Activated T-cell treated with anti-CD3 and anti-CD28 coated beads, Interleukin-2, amount 50 U/mL, for 24 hours (primary cell): ENCODE measurements at places on chromosomes 13 and 19.

DNA sequence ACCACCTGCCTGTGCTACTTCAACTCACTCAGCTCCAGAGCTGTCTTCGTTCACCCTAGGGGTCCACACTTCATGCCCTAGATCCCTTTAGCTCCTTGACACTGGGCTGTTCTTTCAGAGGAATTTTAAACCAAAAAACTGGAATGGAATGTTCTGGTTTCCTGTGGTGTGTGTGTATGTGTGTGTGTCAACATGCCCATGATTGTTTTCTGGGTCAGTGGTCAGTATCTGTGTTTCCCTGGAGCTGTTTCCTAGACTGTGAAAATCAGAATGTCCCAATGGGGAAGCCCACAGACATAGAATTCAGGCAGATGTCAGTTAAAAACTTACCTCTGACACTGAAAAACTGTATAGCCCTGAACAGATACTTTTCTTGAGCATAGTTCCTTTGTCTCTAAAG lies 1.3 kb downstream of the PMIS2 start:
- DNase-seq: no peak

- no peak for DNase-seq
These were observed 30.8 kb downstream of the KLF2 start for GRCh38 chr19:16355293-16356043.

GRCh38 chr19:6472713-6473112 lies 8.6 kb downstream of the CRB3 start:
- no peak for DNase-seq

DNA sequence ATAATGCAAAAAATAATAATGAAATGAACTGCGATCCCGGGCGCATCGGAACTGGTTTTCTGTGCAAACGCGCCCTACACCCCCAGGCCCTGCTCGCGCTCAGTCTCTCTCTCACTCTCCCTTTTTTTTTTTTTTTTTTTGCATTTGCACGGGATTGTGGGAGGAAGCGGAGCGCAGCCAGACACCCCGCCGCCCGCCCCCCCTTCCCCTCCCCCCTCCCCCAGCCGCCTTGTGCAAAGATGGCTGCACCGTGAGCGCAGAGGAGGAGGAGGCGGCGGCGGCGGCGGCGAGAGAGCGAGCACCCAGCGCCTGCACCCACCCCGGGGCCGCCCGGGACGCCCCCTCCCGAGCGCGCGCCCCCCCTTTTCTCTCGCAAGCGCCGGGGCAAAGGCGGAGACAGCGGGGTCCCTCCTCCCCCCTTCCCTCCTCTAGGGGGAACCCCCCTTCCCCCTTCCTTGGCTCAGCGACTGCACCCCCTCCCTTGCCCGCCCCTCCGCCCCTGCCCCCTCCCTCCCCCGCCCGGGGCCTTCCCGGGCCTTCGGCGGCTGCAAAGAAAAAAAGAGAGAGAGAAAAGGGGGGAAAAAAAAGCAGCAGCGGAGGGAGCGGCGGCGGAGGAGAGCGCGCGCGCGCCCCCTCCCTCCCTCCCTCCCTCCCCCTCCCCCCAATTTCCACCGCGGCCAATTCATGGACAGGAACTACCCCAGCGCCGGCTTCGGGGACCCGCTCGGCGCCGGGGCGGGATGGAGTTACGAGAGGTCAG lies at the start of gene PRR12:
TSS of gene PRR12 (plus strand) at position 212 of the 760 bp plus-strand sequence. CDS start at position 685, 473 bp downstream.
- DNase-seq: peak; percentile 87

- DNase-seq: no peak
These were observed 67.5 kb downstream of the STARD13 start for GRCh38 chr13:33218020-33218419.

DNA sequence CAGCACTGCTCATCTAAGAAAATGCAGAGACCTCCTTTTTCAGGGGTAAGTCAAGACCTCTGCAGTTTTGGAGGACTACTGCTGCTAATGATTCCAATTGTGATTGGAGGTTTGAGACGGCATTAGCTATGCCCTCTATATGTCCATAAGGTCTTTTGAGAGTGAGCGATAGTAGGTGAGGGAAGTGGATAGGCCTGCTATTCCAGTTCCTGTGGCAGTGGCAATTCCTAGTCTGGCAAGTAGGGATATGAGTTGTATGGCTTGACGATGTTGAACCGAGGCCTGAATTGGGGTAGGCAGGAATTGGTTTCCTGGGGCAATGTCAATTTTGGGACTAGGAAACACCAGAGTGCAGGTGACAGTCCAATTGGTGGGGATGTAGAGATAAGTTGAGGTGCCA lies 913.1 kb upstream of the SLITRK5 start:
- no peak for DNase-seq

DNA sequence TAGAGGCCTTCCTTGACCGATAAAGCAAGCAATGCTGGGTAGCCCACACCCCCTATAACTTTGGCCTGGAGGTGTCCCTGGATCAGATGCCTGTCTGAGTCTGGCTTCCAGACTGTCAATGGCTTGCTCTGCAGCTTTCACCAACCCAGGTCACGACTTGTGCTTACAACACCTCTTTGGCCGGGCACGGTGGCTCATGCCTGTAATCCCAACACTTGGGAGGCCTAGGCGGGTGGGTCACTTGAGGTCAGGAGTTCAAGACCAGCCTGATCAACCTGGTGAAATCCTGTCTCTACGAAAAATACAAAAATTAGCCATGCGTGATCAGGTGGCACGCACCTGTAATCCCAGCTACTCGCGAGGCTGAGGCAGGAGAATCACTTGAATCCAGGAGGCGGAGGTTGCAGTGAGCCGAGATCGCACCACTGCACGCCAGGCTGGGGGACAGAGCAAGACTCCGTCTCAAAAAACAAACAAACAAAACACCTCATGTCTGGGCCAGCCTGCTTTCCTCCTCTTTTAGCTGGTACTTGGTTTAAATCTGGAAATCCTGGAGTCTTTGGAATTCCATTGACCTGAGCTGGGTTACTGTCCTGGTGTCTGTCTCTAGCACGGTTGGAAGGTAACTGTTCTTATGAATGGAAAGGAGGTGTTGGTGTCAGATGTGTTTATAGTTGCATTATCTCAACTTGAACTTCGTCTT lies 10.3 kb upstream of the GARRE1 start:
- no peak for DNase-seq

DNA sequence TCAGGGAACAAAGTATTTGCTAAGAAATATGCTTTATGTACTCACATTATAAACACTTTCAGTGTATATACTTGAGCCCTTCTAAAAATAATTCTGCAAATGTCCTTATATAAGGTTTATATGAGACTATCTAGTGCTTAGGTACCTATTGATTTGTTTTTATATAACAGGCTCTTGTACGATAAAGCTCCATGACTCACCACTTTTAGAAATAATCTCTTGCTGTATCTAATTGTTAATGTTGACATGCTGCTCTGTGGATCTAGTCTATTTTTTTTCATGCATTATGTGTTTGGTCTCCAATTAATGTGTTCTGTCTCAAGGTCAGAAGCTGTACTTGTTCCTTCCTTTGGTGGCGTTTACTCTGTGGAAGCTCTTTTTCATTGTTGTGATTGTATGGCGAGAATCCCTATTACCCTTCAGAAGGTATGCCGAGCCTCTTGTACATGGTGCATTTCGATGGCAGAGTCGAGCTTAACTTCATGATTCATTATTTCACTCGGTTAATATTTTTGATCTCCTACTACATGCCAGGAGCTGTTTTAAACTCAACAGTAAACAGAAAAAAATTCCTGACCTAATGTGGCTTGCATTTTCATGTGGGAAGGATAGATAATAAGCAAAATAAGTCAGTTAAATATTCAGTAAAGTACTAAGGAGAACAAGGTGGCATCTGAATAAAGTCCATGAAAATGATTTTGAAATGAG lies 361.6 kb downstream of the COG6 start:
- no peak for DNase-seq

- no peak for DNase-seq
These were observed 91.3 kb downstream of the SPRY2 start for GRCh38 chr13:80249516-80250212.

- peak; percentile 71 for DNase-seq
These were observed 310.9 kb downstream of the ZNF536 start for GRCh38 chr19:30682999-30683536.

GRCh38 chr19:16134510-16134909 lies 9.0 kb upstream of the HSH2D start:
- no peak for DNase-seq

- no peak for DNase-seq
These were observed 242.9 kb upstream of the DACH1 start for GRCh38 chr13:72109863-72110262.

DNA sequence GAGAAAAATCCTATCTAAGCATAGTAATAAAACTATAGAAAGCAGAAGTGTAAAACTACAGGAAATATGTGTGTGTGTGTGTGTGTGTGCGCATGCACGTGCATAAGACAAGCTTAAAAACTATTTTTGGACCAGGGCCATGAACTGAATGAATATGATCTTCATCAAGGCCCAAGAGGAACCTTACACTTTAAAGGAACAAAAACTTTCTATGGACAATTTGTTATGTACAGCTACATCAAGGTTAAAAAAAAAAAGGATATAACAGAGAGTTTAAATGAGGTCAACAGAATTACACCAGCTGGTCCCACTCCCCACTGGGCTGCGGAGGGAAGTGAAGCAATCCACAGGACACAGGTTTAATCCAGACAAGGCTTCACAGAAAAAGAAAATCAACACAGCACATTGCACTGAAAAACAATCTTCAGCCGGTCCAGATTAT lies 151.1 kb downstream of the LHFPL6 start:
- DNase-seq: no peak

DNA sequence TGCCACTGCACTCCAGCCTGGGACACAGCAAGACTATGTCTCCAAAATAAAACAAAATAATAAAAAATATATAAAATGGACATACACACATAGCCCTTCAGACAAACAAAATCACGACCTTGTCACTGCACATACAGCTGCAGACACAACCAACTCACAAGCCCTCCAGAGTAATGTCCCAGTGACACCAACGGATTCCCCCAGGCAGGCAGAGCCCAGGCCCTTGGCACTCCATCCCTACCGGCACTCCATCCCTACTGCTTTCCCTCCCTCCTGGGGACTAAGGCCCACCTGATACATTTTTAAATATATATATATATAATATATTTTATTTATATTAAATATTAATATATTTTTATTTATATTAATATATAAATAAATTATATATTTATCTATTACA lies 18.5 kb downstream of the ZNF101 start:
- DNase-seq: no peak

DNA sequence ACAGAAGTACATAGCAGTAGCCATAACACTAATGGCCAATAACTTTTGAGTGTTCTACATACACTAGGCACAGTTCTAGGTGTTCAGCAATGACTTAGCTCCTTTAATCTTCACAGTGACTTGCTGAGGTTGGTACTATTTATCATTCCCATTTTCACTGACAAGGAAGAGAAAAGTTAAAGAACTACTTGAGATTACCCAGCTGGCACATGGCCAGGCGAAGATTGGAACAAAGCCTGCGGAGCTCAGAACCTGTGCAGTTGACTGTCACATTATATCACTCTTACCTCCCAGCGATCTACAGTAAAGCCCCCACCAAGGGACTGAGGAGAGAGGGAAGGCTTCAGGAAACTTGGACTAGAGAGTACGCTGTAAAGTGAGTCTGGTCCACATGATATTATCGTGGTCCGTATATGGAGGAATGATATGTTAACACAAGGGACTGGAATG lies 42.4 kb upstream of the WDFY2 start:
- DNase-seq: no peak

DNA sequence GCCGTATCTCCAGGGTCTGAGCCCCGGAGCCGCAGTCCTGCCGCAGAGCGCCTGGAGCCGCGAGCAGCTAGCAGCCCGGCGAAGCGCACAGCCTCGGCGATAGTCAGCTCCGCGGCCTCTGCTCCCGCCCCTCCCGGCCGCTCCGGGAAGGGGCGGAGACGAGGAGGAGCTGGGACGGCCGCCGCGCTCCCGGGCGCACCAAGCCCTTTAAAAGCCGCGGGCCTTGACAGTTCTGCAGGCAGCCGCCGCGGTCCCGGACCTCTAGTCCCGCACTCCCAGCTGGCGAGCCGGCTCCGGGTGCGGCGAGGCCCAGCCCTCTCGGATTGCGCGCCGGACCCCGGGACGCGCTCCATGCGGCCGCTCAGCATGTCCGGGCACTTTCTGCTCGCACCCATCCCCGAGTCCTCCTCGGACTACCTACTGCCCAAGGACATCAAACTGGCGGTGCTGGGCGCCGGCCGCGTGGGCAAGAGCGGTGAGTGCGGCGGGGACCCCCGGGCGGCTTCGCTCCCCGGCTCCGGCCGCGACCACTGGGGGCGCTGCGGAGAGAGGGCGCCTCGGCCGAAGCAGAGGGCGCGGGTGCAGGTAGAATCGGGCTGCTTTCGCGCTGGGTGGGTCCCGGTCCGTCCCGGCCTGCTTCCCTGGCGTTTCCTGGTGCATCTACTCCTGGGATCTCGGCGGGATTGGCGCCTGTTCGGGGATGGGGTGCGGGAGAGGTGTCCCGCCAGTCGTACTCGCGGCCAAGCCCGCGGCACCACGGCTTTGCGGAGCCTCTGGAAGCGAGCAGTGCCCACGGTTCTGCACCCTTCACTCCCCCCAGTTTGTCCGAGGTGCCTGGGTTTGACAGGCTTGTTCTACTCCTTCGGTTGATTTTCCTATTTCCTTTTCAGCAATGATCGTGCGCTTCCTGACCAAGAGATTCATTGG lies at the start of gene RASL11A:
TSS of gene RASL11A (plus strand) at position 237 of the 927 bp plus-strand sequence. CDS start at position 352, 115 bp downstream.
- peak; percentile 87 for DNase-seq

DNA sequence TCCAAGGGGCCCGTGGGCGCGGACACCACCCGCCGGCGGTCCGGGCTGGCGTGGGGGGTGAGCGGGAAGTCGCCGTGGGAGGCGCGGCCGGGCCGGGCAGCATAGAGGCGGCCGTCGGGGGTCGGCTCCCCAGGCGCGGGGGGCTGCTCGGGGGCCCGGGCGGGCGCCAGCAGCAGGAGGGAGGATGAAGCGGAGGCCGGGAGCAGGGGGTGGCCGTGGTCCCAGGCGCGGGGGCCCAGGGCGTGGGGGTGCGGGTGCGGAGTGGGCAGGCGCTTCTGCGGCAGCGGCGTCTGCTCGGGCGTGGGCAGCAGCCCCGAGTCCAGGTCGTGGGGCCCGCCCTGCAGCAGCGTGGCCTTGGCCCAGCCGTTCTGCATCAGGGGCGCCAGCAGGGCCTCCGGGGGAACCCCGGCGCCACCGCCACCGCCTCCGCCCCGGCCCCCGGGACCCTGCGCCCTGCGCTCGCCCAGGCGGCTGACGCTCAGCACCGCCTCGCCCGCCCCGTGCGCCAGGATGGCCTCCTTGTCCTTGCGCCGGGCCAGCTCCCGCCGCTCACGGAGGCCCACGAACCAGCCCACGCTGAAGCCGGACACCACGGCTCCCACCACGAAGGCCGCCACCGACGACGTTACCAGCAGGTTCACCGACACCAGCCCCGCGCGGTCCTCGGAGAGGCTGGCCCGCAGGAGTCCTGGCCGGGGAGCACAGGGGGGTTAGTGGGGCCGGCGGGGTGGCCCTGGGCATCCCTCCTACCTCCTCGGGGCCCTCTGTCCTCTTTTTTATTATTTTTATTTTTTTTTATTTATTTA lies 4.2 kb upstream of the LRG1 start:
- no peak for DNase-seq

DNA sequence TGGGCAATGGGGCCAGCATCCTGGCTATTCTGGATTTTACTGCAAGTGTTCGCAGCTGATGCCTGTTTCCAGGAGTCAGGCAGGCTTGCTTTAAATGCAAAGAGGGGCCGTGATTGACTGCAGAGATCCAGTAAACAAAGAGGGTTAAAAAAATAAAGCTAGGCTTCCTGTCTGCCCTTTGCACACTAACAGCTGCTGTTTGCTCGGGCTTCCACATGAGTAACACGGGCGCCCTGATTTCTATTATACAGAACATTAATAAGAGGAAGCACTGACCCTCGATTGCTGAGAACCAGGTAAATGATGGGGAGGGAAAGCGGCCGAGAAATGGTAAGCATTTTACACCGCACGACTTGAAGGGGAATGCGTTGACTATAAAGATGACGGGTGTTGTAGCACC lies 254.2 kb upstream of the ZNF507 start:
- no peak for DNase-seq
